ENCODE measurements at places on chromosomes 4 and X. TPM values are rescaled to one million over a fixed set of nuclear protein-coding genes. Genes with fewer than 3 reads are reported as not detected.

DNA sequence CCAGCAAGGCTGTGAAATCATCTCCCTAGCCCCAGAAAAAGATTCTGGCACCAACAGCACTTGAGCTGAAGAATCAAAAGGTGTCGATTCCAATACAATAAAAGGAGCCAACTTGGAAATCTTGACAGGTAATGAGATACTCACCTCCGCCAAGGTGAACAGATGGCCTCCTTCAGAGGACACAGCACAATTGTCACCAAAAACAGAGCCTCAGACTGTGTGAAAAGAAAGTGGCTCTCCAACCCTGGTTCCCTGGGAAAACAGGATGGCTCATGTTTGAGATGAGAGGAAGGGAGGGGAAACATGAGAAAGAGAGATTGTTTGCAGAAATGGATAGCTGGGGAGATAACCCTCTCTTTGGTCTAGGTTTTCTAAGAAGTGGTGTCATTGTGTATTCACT is 168.9 kb downstream of the HS3ST1 start:
- H3K4me3 ChIP-seq: no peak overlapping the region
- H3K27ac ChIP-seq: no peak overlapping the region
- no peaks in the 10 kb centered on the region for H3K27me3 ChIP-seq
- no peak for DNase-seq
- H3K4me1 ChIP-seq: no peaks in the 10 kb centered on the region

ZFP92 gene
- 1.3 TPM for total RNA-seq

DNA sequence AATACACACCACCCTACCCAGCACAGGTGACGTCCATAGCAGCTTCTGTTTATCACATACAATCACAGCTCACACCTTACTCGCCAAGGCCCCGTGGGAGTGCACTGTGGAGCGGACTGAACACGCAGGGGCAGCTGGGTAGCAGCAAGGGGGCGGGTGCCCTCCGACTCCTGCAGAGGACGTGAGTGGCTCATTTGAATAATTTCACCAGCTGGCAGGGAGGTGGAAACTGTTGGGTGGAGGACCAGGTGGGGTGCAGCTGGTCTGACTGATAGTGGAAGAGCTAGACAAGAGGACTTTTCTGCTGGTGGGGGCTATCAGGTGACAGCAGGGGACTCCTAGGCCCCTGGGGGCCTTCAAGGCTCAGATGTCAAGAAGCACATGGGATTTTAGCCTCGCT is 16.3 kb downstream of the MAN2B2 start:
- no peaks in the 10 kb centered on the region for H3K4me1 ChIP-seq
- no peaks in the 10 kb centered on the region for H3K36me3 ChIP-seq
- no peak for DNase-seq
- no peak overlapping the region for H3K27ac ChIP-seq

GRCh38 chr4:1151541-1151940 is 20.8 kb downstream of the SPON2 start:
- no peaks in the 10 kb centered on the region for H3K36me3 ChIP-seq
- no peak overlapping the region for H3K4me3 ChIP-seq
- H3K27me3 ChIP-seq: peaks cover 4% of the 10 kb centered on the region
- H3K27ac ChIP-seq: no peak overlapping the region
- no peak for DNase-seq
- H3K4me1 ChIP-seq: no peaks in the 10 kb centered on the region

GRCh38 chr4:14336656-14337055 is 665.6 kb upstream of the CPEB2 start:
- no peaks in the 10 kb centered on the region for H3K27me3 ChIP-seq
- H3K4me3 ChIP-seq: no peak overlapping the region
- H3K27ac ChIP-seq: no peak overlapping the region
- peaks cover 2% of the 10 kb centered on the region for H3K4me1 ChIP-seq
- DNase-seq: no peak

DNA sequence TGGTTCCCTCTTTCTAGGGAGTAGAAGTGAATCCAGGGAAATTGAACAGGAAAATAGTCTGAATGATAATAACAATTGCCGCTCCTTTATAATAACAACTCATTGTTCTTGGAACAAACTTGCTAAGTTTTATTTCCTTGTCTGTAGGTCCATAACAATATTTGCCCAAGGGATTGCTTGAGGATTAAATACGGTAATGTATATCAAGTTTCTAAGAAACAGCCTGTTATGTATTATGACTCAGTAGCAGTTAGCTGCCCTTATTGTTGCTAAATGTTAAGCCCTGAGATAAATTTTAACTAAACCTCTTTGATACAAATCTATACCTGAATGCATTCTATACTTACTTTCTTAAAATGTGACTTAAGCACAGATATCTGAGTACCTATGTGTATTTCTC is 215.9 kb upstream of the AADAT start:
- H3K4me1 ChIP-seq: no peaks in the 10 kb centered on the region
- DNase-seq: no peak
- H3K36me3 ChIP-seq: no peaks in the 10 kb centered on the region
- H3K4me3 ChIP-seq: no peak overlapping the region
- no peak overlapping the region for H3K27ac ChIP-seq
- no peaks in the 10 kb centered on the region for H3K27me3 ChIP-seq

DNA sequence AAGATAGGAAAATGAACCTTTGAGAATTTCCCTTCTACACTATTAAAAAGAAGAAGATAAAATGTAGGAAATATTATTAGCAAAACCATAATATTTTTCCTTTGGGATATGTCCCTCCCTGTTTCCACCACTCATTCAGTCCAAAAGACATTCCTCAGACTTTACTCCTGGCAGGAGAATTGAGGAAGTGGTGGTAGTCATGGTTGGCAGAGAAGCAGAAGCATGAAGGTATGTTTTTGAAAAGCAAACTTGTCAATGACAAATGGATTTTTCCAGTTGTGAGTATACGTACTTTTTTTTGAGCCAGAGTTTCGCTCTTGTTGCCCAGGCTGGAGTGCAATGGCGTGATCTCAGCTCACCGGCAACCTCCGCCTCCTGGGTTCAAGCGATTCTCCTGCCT is 13.7 kb downstream of the STAG2 start:
- no peak for DNase-seq
- no peaks in the 10 kb centered on the region for H3K27me3 ChIP-seq
- peaks cover 48% of the 10 kb centered on the region for H3K4me1 ChIP-seq

ADRA2C gene
- 0.27 TPM for total RNA-seq

CCDC158 gene
- not detected for total RNA-seq

- H3K27ac ChIP-seq: no peak overlapping the region
- peaks cover 12% of the 10 kb centered on the region for H3K27me3 ChIP-seq
- no peaks in the 10 kb centered on the region for H3K36me3 ChIP-seq
- no peak overlapping the region for H3K4me3 ChIP-seq
These were observed 33.0 kb downstream of the FHIP1A start for GRCh38 chr4:151442002-151442401.
